ENCODE measurements at places on chromosomes 3 and 15. TPM values are rescaled to one million over a fixed set of nuclear protein-coding genes. Genes with fewer than 3 reads are reported as not detected.

Gene DUOXA2
- total RNA-seq, result 13.6 TPM

Gene HRG
- total RNA-seq, result not detected

Gene LSMEM2
- not detected for total RNA-seq

Gene ACOX2
- total RNA-seq, result 9.6 TPM

DNA sequence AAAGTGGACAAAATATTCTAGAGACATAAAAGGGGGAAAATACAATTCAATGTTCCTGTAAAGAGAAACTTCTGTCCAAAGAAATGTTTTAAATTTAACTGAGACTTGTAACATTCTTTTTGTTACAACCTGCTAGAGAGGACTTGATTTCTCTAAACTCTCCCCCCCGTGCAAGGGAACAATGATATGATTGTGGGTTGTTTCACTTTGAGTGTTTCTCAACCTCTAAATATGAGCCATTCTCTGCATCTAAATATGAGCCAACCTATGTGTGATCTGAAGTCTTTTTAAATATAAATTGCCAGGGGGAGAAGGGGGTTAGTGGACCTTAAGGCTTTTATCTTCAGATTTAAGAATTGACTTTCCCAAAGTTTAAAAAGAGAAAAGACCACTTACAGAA lies 14.6 kb downstream of the ZNF860 start:
- no peak overlapping the region for H3K27ac ChIP-seq
- H3K4me1 ChIP-seq, result no peaks in the 10 kb centered on the region
- no peak for DNase-seq
- H3K27me3 ChIP-seq, result no peaks in the 10 kb centered on the region
- no peak overlapping the region for H3K4me3 ChIP-seq

GRCh38 chr3:118550122-118550521 lies 484.5 kb downstream of the IGSF11 start:
- H3K4me1 ChIP-seq, result peaks cover 3% of the 10 kb centered on the region
- DNase-seq, result no peak
- no peaks in the 10 kb centered on the region for H3K27me3 ChIP-seq
- H3K4me3 ChIP-seq, result no peak overlapping the region

- H3K27ac ChIP-seq, result peak overlapping the region; percentile 53
- no peak overlapping the region for H3K4me3 ChIP-seq
Observed at GRCh38 chr15:74193299-74193718, 9.3 kb downstream of the STRA6 start.

- no peaks in the 10 kb centered on the region for H3K27me3 ChIP-seq
- no peak overlapping the region for H3K4me3 ChIP-seq
- H3K27ac ChIP-seq, result no peak overlapping the region
- no peaks in the 10 kb centered on the region for H3K36me3 ChIP-seq
- DNase-seq, result no peak
Observed at GRCh38 chr15:82021992-82022391, 23.8 kb downstream of the MEX3B start.

DNA sequence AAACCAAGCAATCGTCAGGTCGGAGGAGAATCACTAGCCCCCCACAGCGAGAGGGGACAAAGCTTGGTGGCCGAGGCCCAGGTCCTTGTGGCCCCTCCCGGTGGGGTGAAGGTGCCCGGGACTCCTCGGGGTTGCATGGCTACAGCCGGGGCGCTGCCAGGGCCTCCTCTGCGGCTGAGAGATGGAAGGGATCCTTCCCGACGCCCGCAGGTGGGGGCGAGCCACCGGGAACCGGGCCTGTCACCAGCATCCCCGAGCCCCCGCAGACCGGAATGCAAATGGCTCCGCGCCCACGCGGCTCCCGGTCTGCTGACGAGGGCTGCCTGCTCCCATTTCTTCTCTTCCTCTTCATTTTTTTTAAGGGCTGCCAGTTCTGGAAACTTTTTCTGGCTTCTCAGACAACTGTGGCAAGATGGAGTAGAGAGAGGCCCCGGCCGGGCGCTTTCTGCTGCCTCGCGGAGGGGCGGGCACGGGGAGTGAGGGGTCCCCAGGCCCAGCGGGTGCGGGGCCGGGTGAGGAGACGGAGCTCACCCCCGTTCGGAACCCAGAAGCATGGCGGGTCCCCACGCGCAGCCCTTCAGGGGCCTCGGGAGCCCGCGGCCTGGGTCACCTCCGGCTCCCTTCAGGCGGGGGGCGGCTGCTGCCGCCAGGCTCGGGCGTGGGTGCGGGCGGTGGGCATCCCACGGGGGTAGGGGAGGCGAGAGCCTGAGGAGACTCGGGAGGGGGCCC lies 27.5 kb downstream of the MELTF start:
- H3K4me3 ChIP-seq, result peak overlapping the region; percentile 80
- H3K4me1 ChIP-seq, result no peaks in the 10 kb centered on the region
- no peaks in the 10 kb centered on the region for H3K36me3 ChIP-seq
- peak overlapping the region; percentile 93 for H3K27ac ChIP-seq
- H3K27me3 ChIP-seq, result no peaks in the 10 kb centered on the region
- DNase-seq, result no peak

DNA sequence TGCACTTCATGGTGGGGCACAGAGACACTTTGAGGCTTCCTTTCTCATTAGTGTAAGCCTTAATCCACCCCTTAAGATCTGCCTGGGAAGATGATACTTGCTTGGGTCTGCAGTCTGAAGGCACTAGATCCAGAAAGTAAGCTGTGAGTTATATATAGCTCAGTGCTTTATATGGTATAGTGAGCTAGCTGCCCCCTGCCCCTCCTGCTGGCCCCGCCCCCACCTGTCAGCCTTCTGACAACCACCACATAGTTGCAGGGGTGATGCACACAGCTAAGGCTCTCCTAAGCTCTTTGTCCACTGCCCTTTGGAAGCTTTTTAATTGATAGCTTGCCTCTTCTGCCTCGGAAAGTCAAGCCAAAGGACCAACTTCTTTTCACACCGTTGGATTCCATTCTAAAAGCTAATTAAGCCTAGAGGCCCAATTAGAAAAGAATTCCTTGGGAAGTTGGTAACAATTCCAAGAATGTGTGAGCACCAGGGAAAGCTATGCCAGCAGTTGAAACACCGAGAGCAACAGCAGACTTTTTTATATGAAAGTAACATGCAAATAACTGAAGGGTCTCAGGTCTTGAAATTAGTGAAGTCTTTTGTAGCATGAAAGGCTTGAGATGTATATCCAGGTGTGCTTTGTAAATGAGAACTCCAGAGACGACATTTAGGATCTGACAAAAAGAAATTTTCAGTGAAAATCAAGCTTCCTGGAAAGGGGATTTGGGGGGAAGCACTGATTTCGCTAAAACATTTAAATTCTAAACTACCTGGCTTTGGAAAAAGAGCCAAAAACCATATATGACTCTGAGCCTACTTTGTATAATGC lies 2.3 kb downstream of the TPM1 start:
- DNase-seq, result no peak
- peaks cover 8% of the 10 kb centered on the region for H3K27me3 ChIP-seq
- H3K36me3 ChIP-seq, result no peaks in the 10 kb centered on the region
- peak overlapping the region; percentile 92 for H3K27ac ChIP-seq

DNA sequence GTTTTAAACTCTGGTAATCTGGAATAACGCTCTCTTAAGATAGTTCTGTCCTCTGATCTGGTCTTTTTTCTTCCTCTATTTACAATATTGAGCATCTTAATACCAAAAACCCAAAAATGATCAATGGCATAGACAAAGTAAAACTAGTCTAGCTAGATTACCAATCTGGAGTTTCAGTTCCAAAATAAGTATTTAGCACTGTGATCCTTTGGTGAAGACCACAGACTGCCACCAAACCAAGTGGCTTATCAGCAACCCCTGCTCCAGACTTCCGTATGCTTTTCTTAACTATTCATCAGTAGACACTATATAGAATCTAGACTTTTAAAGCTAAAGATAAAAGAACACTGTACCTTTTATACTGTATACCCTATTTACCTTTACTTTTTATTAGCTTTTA lies 35.5 kb upstream of the MAN2C1 start:
- no peaks in the 10 kb centered on the region for H3K4me1 ChIP-seq
- no peaks in the 10 kb centered on the region for H3K27me3 ChIP-seq
- peaks cover 8% of the 10 kb centered on the region for H3K36me3 ChIP-seq
- H3K27ac ChIP-seq, result no peak overlapping the region
- no peak overlapping the region for H3K4me3 ChIP-seq

DNA sequence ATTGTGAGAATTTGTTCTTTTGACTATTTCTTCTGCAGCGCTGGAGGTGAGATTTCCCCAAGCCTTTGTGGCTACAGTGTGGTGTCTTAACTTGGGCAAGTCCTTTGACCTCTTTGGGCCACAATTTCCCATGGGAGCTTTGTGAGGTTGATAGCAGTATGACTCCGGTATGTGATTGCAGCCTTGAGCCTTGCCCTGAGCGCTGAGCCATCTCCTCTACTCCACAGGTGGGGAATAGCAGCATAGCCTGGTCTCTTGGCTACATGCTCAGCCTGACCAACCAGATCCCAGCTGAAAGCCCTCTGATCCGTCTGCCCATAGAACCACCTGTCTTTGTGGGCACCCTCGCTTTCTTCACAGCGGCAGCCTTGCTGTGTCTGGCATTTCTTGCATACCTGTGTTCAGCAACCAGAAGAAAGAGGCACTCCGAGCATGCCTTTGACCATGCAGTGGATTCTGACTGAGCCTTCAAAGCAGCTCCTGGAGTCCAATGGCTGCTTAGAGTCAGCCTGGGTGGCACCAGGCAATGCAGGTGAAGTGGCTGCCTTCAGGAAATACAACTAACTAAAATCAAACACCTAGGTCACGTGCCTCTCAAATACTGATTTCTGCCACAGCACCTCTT lies 30.0 kb upstream of the RPL14 start:
- H3K27ac ChIP-seq, result no peak overlapping the region
- no peak overlapping the region for H3K4me3 ChIP-seq
- no peak for DNase-seq
- no peaks in the 10 kb centered on the region for H3K27me3 ChIP-seq
- no peaks in the 10 kb centered on the region for H3K4me1 ChIP-seq
